ENCODE measurements at places on chromosomes 3 and 15.

- DNase-seq = no peak
Observed at GRCh38 chr3:139225548-139225947, 118.3 kb upstream of the MRPS22 start.

- no peak for DNase-seq
Observed at GRCh38 chr15:59636184-59636583, 21.1 kb downstream of the GTF2A2 start.

DNA sequence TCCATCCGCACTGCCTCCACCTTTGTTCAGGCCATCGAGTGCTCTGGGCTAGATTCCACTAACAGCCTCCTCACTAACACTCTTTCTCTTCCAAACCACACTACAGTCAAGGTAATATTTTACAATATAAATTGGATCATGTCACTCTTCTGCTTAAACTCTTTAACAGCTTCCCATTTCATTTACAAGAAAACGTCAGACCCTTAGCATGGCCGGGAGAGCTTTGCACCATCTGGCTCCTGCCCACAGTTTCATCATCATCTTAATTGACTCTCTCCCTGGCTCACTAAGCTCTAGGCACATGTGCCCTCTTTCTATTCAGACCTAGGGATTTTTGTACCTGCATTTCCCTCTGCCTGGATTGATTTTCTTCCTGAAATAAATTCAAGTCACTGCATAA lies 354.7 kb downstream of the FGF12 start:
- no peak for DNase-seq

GRCh38 chr3:151152455-151153079 lies 50.4 kb downstream of the GPR171 start:
- DNase-seq = no peak

DNA sequence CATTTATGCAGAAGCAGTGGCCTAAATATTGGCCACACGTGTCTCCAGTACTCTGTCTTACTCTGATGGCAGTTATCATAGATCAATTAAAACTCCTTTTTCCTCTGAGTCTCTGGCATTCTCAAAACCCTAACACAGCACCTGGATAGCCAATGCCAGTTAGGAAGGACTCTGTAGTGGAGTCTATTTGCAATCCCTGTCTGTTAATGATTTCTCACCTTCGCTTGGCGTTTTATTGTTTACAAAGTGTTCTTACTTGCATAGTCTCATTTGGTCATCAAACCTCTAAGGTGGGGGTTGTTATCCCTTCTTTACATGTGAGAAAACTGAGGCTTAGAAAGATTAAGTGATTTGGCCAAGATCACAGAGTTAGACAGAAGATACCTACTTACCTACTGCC lies 258.8 kb downstream of the IL5RA start:
- no peak for DNase-seq

- DNase-seq = peak; percentile 50
Observed at GRCh38 chr3:189233225-189233858, 61.6 kb downstream of the TPRG1 start.

DNA sequence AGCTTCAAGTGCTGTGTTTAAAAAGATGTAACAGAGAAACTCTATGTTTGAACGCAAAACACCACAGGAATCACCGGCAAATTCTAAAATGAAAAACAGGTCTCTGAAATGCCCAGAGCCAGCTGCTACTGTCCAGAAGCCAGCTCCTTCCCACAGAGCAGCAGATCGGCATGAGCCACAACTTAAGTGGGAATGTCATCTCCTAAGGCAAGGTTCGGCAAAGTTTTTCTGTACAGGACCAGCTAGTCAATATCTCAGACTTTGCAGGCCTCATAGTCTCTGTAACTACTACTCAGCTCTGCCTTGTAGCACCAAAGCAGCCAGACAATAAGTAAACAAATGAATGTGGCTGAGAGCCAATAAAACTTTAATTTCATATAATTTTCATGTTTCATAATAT lies 4.9 kb downstream of the PLOD2 start:
- no peak for DNase-seq

GRCh38 chr3:160314995-160315394 lies 84.0 kb downstream of the IFT80 start:
- DNase-seq = no peak

DNA sequence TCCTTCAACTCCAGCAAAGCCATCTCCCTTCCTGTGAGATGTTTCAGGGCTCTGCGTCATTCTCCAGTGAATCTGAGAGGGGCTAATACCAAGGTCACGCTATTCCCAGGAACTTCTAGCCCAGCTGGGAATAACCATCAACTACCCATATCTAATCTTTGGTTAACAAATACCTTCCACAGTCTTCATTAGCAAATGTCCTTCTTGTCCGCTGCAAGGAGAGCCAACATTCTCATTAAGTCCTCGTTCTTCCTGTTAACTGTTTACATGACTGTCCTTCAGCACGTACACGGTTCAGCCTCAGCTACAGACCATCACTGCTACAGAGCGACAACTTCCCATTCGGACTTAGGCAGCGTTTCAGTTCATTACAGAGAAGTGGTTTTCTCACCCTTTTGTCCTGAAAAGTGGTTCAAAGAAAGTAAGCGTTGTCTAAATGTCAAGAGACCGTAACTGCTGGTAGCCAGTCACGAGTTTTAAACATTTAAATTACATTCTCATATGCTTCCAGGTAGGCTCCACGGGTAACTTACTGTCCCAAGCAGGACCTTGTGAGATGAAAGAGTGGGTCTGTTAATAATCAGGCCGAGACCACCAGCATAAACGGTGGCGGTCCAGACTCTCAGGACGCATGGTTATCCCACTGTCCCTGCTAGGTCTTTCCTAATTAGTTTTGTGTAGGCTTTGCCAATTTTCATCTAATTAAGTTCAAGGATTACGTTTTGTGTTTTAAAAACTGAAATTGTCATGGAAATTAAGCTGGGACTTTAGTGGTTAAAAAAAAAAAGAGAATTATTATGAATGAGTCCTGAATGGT lies 63.8 kb downstream of the CHSY1 start:
- peak; percentile 73 for DNase-seq

GRCh38 chr3:123520656-123521055 lies 64.2 kb downstream of the HACD2 start:
- DNase-seq = no peak

- no peak for DNase-seq
Observed at GRCh38 chr3:156183396-156183795, 63.0 kb downstream of the KCNAB1 start.

DNA sequence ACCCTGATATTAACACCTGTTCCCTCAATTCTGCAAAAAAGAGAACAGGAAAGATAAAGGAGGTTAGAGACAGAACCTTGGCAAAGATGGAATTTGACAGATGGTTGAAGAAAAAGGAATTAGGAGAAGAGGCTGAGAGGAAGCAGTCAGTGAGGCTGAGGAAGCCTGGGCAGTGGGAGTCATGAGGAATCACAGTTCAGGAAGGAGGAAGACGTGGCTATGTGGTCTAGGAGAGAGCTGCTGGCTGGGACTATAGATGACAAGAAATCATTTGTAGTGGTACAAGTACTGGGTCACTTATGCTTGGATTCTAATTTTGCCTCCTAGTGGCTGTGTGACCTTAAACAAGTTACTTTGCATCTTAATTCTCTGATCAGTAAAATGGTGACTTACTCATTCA lies 49.0 kb downstream of the LARS2 start:
- no peak for DNase-seq

GRCh38 chr15:74502301-74502700 lies 38.7 kb upstream of the ARID3B start:
- DNase-seq = no peak

GRCh38 chr15:29820394-29821154 lies 1.7 kb downstream of the TJP1 start:
- DNase-seq = no peak

- peak; percentile 31 for DNase-seq
Observed at GRCh38 chr3:59771768-59772181, 722.0 kb upstream of the CFAP20DC start.

- no peak for DNase-seq
Observed at GRCh38 chr3:186511702-186512101, 32.5 kb downstream of the CRYGS start.

GRCh38 chr3:63753567-63753966 lies 65.5 kb upstream of the C3orf49 start:
- DNase-seq = no peak

- no peak for DNase-seq
Observed at GRCh38 chr3:89455240-89455639, 347.8 kb downstream of the EPHA3 start.

- DNase-seq = no peak
Observed at GRCh38 chr3:39468108-39468436, 592 bp downstream of the MOBP start.

DNA sequence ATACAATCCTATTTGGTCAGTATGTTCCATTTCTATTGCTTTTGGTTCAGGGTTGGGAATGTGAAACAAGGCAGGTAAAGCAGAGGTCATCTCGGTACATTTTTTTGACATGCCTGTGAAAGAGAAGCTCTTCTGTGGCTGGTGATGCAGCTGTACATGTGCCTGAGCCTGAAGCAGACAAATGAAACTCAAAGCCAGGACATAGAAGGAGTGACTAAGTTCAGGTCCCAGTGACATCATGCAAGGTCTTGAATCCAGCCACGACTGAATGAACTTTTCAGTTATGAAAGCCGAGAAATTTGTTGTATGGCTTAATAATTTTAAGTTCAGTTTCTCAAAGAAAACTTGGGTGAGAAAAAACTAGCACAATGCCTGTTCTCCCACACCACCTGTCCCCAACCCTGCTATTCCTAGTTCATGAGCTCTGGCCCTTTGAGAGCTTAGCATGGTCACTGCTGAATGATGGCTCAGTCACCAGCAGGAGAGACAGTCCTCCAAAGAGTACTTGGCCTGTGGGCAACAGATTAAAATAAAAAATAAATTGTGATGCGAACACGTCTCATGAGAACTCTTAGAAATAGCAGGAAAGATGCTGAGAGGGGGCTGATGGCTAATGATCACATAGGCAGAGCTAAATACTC lies 600.2 kb upstream of the GRM7 start:
- DNase-seq = no peak

DNA sequence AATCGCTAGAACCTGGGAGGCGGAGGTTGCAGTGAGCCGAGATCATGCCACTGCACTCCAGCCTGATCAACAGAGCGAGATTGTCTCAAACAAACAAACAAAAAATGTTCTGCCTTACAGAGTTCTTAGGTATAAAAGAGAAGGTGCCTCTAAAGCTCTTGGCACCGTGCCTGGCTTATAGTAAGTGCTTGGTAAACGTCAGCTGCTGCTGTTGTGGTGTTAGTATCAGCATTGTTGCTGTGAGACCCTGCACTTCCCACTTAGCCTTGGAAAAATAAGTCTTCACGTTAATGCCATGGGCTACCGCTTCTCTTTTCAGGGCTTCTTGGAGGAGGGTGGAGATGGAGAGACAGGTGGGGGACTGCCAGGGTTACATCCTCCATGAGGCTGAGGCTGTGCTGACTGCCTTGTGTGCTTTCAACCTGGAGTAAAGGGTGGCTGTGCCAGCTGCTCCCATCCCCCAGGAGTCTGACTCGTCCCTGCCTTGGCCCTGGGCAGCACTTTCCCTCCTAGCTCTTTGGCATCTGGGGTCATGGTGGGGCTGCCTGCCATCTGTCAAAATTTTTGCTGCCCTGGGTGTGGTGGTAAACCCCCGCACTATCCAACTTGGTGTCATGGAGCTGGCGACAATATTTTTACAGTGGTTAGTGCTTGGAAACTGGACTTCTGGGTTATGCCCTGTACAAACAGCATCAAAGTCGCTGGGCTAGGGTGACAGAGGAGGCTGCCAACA lies 17.8 kb downstream of the FLNB start:
- DNase-seq = no peak

- no peak for DNase-seq
Observed at GRCh38 chr15:25717457-25718168, 145.5 kb downstream of the ATP10A start.

DNA sequence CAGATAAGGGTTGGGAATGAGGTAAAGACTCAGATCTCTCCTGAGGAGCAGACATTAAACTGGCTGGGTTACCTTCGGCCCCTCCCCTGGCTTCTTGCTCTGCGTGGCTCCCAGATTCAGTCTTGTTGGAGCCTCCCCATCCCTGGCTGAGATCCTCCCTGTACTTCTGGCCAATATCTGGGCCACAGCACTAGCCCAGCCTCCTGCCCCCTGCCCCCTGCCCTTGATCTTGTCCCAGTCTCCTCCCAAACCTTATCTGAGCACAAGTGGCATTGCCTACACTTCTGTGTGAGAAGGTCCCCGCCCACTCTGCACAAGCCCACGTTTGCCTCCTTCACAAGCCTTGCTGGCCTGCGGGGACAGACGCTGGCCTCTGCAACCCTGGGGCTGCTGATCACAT lies 16.8 kb downstream of the PLA2G4F start:
- DNase-seq = no peak

GRCh38 chr15:70763950-70764730 lies 782 bp upstream of the UACA start:
- DNase-seq = no peak

DNA sequence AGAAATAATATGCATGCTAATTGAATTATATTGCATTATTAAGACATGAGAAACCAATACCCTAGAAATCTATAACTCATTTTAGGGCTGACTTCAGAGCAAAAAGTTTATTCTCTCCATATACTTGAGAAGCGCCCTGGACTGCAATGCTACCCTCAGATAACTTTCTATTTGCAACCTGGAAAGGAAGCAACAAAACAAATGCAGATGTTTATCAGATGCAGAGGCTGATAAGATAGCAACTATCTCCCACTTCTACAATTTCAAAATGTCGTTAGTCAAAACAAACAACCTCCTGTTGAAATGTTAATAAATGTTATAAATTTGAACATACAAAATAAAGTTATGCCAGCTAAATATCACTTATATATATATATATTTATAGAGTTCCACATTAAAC lies 34.8 kb downstream of the HES1 start:
- no peak for DNase-seq

GRCh38 chr3:122636697-122637096 lies 43.9 kb upstream of the PARP14 start:
- no peak for DNase-seq

GRCh38 chr3:153257673-153258351 lies 95.8 kb downstream of the RAP2B start:
- DNase-seq = no peak

GRCh38 chr15:60212536-60212935 lies 185.2 kb downstream of the ANXA2 start:
- DNase-seq = no peak

GRCh38 chr15:59026207-59026606 lies 38.7 kb downstream of the RNF111 start:
- DNase-seq = no peak

GRCh38 chr15:91135201-91136130 lies 35.4 kb downstream of the SV2B start:
- no peak for DNase-seq

DNA sequence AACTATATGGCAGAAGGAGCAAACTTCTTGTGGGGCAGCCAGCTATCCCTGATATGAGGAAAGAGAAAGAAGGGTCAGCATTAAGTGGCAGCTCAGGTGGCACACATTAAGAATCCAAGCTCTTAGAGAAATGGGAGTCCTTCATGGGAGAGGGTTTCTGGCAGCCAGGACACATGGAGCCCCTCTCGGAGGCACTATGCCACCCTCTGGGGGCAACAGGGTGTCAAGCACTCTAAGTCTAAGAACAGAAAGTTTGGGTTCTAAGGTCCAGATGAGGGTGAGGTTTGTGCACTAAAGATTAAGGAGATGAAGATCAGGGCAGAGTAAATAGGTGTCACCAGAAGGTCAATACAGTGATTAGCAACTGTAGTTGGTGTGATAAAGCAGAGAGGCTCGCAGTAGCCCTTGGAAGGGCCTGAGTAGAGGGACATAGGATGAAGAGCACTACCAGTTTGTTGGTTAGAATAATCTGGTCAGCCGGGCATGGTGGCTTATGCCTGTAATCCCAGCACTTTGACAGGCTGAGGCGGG lies 89.3 kb downstream of the ST6GAL1 start:
- no peak for DNase-seq

Data from smooth muscle cell of the brain vasculature (primary cell).